ENCODE measurements at places on chromosomes 1 and 21. TPM values are rescaled to one million over a fixed set of nuclear protein-coding genes. Genes with fewer than 3 reads are reported as not detected.

DNA sequence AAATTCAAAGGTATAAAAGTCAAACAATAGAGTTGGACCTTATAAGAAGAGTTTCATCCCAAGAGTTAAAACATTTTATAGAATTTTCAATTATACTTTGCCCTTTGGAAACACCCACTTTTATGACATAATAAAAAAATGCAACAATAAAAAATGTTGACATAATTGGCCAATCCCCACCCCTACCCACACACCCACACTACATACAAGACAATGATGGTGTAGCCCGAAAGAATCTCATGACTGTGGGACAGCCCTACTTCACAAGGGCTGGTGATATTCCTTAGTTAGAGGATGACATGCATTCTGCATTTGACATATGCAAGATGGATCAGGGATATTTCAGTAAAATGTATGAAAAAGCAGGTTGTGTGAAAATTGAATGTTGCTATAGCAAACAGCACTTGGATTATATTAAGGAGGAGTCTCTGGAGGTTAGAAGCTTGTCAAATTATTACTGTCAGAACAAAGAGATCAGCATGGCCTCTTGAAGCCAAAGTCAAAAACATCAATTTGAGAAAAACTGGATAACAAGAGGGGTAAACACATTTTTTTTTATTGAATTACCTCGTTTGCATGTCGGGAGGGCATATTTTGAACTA lies 133.0 kb upstream of the SAMSN1 start:
- no peak overlapping the region for H3K4me3 ChIP-seq
- H3K27me3 ChIP-seq = no peaks in the 10 kb centered on the region
- H3K27ac ChIP-seq = no peak overlapping the region

MAN1C1 gene
- 2.1 TPM for total RNA-seq

GRCh38 chr1:9291914-9292360 lies 757 bp upstream of the SPSB1 start:
- H3K36me3 ChIP-seq = no peaks in the 10 kb centered on the region
- H3K4me3 ChIP-seq = peak overlapping the region; percentile 73
- peaks cover 4% of the 10 kb centered on the region for H3K4me1 ChIP-seq

- no peaks in the 10 kb centered on the region for H3K27me3 ChIP-seq
- H3K27ac ChIP-seq = no peak overlapping the region
- H3K4me1 ChIP-seq = no peaks in the 10 kb centered on the region
- DNase-seq = no peak
- no peak overlapping the region for H3K4me3 ChIP-seq
- no peaks in the 10 kb centered on the region for H3K36me3 ChIP-seq
Measured at GRCh38 chr1:119147661-119148090, 7.2 kb upstream of the WARS2 start.

GSTM5 gene
- 4.5 TPM for total RNA-seq
